ENCODE measurements at places on chromosomes 1 and 21. TPM values are rescaled to one million over a fixed set of nuclear protein-coding genes. Genes with fewer than 3 reads are reported as not detected.

Gene ERICH3
- polyA plus RNA-seq = 0.45 TPM

Gene PADI3
- polyA plus RNA-seq = 0.07 TPM

Gene LIPI
- 0.16 TPM for polyA plus RNA-seq

Gene CD244
- 0.32 TPM for polyA plus RNA-seq

DNA sequence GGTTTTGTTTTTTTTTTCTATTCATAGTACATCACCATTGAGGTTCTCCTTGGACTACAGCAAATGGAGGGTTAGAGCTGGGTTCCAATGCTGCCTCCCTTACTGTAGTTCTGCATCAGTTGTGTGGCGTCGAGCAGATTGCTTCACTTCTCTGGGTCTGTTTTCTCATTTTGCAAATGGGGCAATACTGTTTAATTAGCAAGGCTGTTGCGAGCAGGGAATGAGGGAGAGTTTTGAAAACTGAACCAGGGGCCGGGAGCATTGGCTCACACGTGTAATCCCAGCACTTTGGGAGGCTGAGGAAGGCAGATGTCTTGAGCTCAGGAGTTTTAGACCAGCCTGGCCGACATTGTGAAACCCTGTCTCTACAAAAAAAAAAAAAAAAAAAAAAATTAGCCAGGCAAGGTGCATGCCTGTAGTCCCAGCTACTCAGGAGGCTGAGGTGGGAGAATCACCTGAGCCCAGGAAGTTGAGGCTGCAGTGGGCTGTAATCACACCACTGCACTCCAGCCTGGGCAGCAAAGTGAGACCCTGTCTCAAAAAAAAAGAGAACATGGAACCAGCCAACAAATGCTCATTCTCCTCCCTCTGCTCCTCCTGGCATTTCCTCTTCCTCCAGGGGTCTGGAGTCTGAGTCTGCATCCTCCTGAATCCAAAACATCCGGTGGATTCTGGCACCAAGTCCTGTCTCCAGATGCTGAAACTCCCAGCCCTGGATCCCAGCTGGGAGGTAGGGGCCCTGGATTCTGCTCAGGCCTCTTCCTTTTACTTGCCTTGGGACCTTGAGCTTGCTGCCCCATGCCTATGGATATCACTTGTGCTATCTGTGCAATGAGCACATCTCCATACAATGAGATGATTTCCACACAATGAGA lies 3.7 kb upstream of the PLOD1 start:
- no peak for DNase-seq

DNA sequence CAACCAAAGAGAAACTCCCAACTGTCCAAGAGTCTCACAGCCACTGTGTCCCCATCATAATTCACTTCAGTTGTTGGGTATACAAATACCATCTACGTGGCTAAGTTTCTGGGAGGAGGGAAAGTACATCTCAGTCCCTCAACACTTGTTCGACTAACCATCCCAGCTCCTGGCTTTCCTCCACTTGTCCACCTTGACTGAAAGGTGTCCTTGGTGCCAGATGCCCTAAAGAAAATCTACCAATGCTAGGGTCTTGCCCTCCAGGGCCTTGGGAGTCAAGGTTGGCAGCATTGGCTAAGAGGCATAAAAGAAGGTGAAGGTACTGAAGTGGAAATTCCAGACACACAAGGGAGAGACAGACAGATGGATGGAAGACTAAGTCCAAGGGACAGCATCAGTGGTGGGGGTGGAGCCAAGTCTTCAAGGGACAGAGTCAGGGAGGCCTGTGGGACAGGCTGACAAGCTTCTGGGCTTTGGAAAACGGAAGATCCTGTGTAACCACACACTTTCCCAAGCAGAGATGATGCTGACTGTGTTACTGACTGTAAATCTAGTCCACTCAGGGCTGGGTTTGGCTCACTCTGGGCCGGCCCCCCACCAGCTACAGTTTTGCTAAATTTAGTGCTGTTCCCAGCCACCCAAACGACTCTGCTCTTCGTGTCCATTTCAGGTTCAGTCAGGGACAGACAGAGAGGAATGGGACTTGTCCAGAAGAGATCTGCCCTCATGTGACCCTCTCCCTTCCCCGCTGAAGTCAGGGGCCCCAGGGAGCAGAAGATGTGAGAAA lies 60.1 kb downstream of the CD34 start:
- DNase-seq = no peak

GRCh38 chr1:16614361-16615252 lies 1.2 kb upstream of the NBPF1 start:
- no peak for DNase-seq

GRCh38 chr21:35408401-35408800 lies 359.3 kb upstream of the RUNX1 start:
- DNase-seq = no peak

DNA sequence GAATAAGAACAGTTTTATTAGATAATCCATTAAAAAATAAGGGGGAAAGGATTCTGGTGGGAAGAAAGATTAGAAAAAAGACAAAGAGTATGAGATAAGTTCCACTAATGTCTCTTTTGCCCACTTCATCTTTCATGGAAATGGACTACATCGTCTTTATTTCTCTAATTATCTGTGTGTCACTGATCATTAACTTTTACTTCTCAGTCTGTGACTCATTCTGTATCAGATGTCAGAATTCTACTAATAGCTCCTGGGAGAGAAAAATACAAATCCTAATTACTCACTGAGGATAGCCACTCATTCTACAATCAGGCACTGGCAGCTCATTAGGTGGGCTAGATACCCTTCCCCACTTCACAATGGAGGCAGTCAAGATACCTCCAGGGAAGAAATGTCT lies 41.7 kb downstream of the ILDR2 start:
- no peak for DNase-seq

DNA sequence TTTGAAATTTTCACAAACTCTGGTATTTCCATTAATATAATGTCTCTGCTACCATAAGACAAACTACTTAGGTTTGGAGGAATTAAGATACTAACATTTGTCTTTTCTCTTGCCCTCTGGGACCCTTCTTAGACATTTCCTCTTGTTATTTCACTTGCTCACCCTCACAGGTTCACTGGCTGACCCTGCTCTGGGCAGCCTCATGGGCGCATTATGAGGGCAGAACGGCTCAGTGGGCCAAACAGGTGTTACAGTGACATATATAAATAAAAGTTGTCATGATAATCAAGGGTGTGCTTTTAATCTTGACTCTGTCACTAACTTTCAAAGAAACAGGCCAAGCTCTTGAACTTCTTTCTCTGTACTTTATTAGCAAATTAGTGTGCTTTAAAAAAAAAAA lies 46.5 kb downstream of the ZNHIT6 start:
- DNase-seq = no peak

DNA sequence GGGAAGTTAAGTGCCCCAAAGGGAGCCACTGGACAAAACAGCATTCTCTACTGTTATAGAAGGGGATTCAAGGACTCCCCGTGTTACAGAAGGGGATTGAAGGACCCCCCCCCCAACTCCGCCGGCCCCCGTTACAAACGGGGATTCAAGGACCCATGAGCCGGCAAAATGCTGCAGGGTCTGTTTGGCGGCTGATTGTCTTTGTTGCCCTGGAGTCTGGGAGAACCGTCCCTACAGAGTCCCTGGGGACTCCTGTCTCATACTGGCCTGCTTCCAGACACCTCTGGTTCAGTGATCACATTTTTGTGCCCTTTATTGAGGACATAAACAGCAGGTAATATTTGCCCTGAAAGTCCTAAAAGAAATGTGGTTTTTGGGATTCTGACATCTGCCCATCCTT lies 96.4 kb downstream of the SYF2 start:
- DNase-seq = no peak

- no peak for DNase-seq
These were observed 17.0 kb downstream of the MAP7D1 start for GRCh38 chr1:36172983-36173382.

- no peak for DNase-seq
These were observed 87.7 kb upstream of the COL6A1 start for GRCh38 chr21:45893740-45894449.

DNA sequence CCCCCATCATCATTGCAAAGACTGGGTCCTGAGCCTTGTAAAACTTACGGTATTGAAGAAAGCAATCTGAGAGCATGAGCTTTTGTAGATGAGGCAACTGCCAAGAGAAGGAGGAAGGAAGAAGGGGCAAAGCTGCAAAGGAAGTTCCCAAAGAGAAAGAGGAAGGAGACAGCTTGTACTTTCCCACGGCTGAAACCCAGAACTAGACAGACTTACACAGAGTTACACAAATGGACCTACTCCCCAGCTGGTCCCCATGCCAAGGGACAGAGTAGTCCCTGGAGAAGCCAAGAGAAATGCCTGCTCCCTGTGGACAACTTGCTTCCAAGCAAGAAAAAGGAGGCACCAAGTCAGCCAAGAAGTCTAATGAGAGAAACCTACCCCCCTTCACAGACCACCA lies 22.6 kb downstream of the SLC5A9 start:
- no peak for DNase-seq

DNA sequence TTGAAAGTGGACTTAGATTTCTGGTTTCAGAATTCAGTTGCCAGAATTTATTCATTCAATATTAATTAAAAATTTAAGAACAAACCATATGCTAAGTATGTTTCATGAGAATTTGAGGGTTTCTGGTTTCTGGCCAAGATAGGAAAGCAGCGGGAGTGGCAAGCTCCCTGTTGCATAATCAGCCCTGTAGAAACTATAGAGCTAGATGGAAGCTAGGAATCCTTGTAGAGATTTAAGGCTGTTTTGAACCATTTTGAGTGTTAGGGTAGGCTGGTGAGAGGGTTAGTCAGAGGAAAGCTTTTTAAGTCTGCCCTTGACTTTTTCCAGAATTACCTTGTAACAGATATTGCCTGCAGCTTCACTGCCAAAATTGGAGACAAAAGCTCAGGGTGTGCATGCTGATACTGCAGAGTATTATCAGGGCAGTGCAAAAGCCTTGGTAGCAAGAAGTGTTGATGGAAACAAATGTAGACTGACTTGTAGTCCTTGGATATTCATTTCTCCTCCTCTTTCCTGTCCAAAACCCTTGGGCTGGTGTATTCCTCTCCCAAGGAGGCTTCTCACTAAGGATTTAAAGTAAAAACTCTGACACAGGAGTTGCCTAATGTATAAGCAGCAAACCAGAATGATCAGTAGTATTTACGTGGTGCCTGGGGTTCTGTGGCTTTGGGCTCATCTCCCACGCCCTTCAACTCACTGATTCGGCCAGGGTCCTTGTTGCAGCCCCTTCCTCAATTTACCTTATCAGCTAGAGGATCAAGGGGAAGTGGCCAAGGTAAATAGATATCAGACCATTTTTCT lies 12.6 kb upstream of the GIPC2 start:
- DNase-seq = no peak

DNA sequence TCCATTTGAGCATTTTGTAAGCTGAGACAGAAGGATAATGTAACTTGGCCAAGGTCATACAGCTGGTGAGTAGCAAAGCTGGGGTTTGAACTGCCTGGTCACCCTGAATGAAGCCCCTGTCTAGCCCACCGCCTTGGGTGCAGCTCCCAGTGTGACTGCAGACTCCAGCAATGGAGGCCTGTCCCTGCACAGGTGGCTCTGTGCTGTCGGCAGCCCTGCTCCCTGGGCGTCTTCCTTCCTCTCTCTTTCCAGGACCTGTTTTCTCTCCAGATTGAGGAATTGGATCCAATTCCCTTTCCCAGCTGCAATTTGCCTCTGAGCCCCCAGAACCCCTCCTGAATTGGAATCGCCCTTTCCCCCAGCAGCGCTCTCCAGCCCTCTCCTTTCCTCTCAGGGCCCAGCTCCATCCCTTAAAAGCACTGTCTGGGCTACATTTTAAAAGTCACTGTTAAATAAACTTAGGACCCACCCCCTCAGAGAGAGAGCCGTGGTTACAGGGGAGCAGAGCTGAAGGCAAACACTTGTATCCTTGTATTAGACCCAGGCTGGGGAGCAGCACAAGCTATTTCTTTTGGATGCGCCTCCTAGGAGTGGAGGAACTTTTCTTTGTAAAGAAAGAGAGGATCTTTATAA lies 161.4 kb upstream of the LMO4 start:
- DNase-seq = no peak

GRCh38 chr1:29679828-29680558 lies 443.7 kb downstream of the PTPRU start:
- no peak for DNase-seq

DNA sequence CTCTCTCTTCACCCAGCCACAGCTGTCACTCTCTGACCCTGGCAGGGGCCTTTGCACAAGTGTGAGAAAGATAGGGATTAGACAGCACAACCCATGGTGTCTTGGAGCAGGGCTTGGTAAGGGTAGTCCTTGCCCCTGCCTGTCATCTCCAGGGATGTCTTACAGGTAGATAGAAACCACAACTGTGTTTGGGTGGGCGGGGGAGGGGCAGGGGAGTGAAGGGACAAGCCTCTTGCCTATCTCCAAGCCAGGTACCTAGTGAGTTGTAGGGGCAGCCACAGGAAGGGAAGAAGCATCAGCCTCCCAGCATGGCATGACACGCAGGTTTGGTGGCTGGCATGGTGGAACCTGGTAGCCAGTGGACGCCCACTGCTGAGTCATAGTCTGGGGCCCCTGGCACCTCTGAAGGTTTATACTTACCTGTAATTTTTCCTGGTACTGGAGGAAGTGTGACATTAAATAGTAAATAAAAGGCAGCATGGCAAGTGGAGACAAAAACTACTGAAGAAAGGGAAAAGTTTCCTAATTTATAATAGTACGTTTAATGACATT lies 97.5 kb downstream of the CLEC20A start:
- no peak for DNase-seq
